ENCODE measurements at places on chromosomes 12 and 14. TPM values are rescaled to one million over a fixed set of nuclear protein-coding genes. Genes with fewer than 3 reads are reported as not detected.

Gene E2F7
- 32.6 TPM for total RNA-seq

Gene NKX2-1
- not detected for total RNA-seq

Gene MMP14
- 2.1 TPM for total RNA-seq

Gene TCL1B
- not detected for total RNA-seq

Gene SLCO1B1
- not detected for total RNA-seq

Gene MIP
- total RNA-seq = not detected

DNA sequence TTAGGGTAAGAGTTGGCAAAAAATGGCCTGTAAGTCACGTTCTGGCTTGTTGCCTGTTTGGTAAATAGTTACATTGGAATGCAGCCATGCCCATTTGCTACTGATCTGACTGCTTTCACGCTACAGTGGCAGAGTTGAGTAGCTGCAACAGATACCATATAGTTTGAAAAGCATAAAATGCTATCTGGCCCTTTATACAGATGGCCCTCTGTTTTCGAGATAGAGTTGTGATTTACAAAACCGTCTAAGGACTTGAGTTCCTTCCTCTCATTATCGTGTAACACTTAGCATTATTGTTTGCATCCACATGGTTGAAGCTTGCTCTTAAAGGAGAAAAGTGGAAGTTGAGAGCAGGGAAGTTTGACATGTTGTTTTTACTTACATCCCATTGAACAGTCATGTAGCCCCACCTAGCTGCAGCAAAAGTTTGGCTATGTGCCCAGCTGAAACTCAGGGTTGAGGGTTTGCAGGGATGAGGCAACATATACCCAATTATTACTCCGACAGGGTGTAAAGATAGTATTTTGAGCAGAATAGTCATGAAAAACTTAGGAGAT is 11.3 kb upstream of the SCFD1 start:
- no peak overlapping the region for H3K27ac ChIP-seq
- DNase-seq = peak; percentile 28
- H3K27me3 ChIP-seq = no peaks in the 10 kb centered on the region
- H3K36me3 ChIP-seq = peaks cover 20% of the 10 kb centered on the region
- H3K4me3 ChIP-seq = no peak overlapping the region

DNA sequence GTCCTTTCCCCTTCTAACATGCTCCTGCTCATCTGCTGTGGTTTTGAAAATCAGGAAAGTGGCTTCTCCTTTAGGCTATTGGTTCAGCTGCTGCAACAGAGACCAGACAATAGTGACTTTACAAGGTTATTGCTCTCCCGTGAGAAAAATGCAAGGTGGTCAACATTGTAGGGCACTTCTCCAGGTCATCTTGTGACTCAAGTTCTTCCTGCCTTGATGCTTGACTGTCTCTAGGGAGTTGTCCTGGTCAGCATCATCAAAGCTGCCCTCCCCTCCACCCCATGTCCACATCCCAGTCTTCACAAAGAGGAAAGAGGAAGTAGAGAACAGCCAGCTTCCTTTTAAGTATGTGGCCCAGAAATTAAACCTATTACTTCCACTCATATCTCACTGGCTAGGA is 3.9 kb upstream of the TMEM63C start:
- H3K27ac ChIP-seq = no peak overlapping the region
- no peak for DNase-seq
- H3K4me1 ChIP-seq = peaks cover 6% of the 10 kb centered on the region
- peaks cover 33% of the 10 kb centered on the region for H3K27me3 ChIP-seq
- no peaks in the 10 kb centered on the region for H3K36me3 ChIP-seq
- H3K4me3 ChIP-seq = no peak overlapping the region

DNA sequence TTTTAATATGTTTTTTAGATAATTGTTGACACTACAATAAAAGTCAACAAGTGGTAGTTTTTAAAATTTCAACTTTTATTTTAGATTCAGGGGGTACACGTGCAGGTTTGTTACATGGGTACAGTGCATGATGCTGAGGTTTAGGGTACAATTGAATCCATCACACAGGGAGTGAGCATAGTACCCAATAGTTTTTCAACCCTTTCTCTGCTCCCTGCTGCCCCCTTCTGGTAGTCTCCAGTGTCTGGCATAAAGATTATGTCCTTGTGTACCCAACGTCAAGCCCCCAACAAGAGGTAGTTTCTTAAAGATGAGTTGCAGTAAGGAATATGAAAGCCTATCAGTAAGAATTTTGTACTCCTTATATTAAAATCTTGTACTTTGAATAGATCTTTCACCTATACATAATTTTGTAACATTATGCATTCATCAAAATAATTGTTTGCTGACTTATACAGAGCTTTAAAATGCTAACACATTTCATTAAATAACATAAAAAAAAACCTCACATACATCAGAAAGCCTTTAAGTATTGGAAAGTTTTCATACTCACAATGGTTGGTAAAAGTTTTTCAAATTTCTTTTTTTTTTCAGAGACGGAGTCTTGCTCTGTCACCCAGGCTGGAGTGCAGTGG is 5.4 kb upstream of the RALGAPA1 start:
- H3K4me1 ChIP-seq = no peaks in the 10 kb centered on the region
- no peak overlapping the region for H3K4me3 ChIP-seq
- H3K36me3 ChIP-seq = no peaks in the 10 kb centered on the region

DNA sequence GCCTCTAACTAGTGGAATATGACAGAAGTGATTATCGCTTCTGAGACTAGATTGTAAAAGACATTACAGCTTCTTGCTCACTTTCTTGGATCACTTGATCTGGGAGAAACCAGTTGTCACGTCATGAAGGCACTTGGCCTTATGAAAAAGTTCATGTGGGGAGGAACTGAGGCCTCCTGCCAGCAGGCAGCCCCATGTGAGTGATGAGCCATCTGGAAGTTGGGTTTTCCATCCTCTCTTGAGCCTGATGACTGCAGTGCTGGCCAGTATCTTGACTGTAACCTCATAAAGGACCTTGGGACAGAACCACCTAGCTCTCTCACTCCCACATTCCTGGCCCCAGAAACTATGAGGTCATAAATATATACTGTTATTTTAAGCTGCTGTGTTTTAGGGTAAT is 28.0 kb downstream of the TTLL5 start:
- H3K4me3 ChIP-seq = no peak overlapping the region
- peaks cover 48% of the 10 kb centered on the region for H3K36me3 ChIP-seq
- no peaks in the 10 kb centered on the region for H3K27me3 ChIP-seq
- H3K27ac ChIP-seq = no peak overlapping the region
- H3K4me1 ChIP-seq = no peaks in the 10 kb centered on the region
- DNase-seq = no peak

DNA sequence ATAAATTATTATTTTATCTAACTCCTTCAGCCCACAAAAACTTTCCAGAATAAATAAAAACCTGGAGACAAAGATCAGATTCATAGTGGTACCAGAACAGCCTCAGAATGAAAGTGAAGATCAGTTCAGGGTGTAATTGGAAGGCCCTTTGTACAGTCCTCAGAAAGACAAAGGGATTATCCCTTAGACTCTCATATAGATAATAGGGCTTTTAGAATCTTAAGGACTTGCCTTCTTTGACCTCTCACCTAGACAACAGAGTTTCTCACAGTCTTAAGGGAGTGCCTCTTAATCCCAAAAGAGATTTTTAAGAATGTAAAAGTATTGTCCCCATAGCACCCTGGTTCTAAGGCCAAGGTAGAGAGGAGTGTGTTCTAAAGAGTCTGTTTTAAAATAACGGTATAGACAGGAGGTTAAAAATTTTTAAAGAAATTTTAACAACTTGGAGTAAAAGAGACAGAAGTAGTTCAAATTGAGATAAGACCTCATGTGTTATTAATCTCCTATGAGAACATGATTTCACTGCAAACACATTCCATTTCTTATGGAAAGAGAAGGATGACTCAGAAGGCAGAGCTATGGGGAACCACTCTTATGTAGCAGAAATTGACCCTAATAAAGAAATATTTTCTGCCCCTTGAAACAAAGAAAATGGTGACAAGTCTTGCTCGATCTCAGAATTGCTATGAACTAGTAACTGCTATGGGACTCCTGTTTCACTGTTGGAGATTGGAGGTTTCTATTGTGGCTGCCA is 24.2 kb upstream of the NOVA1 start:
- no peaks in the 10 kb centered on the region for H3K27me3 ChIP-seq
- no peak for DNase-seq
- no peaks in the 10 kb centered on the region for H3K36me3 ChIP-seq
- no peaks in the 10 kb centered on the region for H3K4me1 ChIP-seq

GRCh38 chr14:76500011-76500410 is 124.1 kb downstream of the ESRRB start:
- H3K4me3 ChIP-seq = no peak overlapping the region
- no peaks in the 10 kb centered on the region for H3K36me3 ChIP-seq
- DNase-seq = no peak

DNA sequence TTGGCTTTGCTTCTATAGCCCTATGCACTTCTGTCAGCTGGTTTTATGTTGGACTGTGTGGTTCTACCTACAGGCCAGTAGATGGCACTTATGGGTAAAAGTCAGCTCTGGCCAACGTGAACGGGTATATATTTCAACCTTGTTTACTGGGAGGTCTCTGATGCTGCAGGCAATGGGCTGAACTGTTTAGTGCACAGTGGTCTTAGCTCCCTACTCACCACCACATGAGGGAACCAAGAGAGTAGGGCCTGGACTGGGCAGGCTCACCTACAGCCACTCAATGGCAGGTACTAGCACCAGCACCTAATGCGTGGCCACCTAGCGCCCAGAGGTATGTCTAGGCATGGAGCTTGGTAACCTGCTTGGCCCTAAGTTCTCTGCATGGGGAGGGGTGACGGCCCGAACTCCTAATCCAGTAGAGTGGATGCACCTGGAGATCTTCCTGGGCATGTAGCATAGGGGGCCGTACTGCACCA is 481.8 kb downstream of the TMEM117 start:
- no peaks in the 10 kb centered on the region for H3K27me3 ChIP-seq
- peak; percentile 7 for DNase-seq
- no peak overlapping the region for H3K27ac ChIP-seq
- no peak overlapping the region for H3K4me3 ChIP-seq
- H3K4me1 ChIP-seq = no peaks in the 10 kb centered on the region

Measured in activated CD4-positive, alpha-beta T cell treated with anti-CD3 and anti-CD28 coated beads, Interleukin-2, amount 10 ng/mL, durations not matched to agents 7 days and 5 days (primary cell).